ENCODE measurements at places on chromosomes 3 and 15.

DNA sequence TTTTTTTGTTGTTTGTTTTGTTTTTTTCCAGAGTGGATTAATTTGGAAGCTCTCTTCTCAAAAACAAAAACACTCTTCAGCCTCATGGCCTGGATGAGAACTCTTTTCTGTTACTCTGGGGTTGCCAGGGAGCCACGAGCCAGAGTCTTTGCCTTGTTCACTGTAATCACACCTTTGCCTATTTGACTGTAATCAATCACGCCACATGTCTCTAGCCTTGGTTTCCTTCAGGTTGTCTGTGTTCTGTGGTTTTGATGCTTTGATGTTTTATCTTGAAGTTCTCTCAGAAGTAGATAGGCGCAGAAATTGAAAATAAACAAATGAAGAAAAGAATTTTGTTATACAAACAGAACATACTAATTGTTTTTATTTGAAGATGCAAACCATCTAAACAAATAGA is 62.3 kb upstream of the IGF1R start:
- DNase-seq: no peak

DNA sequence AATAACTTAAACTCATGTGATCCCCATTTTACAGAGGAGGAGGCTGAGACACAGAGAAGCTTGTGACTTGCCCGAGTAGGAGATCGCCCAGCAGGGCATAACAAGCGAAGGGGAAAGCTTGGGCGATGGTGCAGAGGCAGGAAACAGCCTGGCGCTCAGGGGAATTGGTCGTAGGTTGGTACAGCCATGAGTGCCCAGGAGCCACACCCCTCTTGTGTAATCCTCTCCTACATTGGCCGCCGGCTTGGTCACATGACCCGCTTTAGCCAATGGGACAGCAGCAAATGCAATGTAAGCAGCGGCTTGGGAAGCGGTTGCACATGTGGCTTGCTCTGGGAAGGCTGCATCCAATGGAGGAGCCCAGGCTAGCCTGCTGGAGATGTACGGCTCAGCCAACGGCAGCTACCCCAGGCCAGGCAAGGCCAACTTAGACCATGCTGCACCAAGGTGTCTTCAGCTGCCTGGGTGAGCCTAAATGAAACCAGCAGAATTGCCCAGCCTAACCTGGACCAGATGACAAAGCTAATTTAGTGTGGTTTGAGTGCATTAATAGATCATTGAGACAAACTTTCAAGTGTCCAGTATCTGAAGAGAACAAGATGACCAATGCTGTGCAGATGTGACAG is 50.3 kb upstream of the SLC6A6 start:
- no peak for DNase-seq

GRCh38 chr3:170689893-170690660 is 104.2 kb upstream of the SLC7A14 start:
- DNase-seq: peak; percentile 69

GRCh38 chr15:81495780-81496467 is 121.9 kb upstream of the TMC3 start:
- no peak for DNase-seq

DNA sequence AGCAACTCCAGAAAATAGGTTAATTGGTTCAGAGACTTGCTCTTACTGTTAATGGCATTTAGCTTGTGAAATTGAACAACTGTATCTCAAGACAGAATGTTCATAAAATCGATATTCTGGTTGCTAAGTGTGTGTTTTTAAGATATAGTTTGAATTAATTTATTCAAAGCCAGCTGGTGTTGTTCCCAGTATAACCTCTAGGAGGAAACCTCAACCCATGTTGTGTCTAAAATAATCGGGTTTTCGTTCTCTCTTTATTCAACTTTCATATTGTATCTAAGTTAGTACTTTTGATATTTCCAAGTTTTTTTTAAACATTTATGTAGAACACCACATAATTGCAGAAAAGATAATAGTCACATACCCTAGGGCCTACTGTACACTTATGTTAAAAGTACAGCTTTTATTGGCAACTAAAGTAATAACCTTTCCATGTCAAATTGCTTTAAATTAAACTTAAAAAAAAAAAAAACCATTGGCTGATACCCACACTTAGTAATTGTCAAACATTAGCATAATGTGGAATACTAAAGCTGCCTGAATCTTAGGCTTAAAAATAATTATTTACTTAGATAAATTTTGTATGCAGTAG is 90.9 kb downstream of the SAMMSON start:
- peak; percentile 14 for DNase-seq

- no peak for DNase-seq
Measured at GRCh38 chr3:112319516-112320276, 13.3 kb upstream of the CD200 start.

DNA sequence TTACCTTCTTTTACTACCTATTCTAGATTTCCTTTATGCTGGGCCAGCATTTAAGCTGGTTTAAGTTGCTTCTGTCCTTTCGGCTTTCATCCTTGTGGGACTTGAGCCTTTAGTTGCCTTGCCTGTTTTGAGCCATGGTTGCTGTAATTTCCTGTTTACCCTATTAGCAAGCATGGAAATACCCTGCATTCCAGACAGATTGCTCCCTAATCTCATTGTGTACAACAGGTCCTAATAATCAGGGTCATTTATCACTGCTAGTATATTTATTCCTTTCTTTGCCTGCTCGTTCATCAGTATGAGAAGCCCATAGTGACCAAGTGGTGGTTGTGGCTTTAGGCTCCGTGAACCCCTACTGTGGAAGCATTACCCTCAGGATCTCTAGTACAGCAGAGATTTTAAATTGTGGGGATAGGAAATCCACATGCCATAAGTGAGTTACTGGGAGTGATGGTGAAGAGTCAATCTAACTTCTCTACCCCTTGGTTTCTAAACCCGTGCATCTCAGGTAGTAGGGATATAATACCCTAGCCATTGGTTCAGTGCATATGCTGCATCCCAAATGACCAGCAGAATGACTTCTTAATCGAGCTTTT is 31.9 kb downstream of the NCK1 start:
- DNase-seq: peak; percentile 80

DNA sequence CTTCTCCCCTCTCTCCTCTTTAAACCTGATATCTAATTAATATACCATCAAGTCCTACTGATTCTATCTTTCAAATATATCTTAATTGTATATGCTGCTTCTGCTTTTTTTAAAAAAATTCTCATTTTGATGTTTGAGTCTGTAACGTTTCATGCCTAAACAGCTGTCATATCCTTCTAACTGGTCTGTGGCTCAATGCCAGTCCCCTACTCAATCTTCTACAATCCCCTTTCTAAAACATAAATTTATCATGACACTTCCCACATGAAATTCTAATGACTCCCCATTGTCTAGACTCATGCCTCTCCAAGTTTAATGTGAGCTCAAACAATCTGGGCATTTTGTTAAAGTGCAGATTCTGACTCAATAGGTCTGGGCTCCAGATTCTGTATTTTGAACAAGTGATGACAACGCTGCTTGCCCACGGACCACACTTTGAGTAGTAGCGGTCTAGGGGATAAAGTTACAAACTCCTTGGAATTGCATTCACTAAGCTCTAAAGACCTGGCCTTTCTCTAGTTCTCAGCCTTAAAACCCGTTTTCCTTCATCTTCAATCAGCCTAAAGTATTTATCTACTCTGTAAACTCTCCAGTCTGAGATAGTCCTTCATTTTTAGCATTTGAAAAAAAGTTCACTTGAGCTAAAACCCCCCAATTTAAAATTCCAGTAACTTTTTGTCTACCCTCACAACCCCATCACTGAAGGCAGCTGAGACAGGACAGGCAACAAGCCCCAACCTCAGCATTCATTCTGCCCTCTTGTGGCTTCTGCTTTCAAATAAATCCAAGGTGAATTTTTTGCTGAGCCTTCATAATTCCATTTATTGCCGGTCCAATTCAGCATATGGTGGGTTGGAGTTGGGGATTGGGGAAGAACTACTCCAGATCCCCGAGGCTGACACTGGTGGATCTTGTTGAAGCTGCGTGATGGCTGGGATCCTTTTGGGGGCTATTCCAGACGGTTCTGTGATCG is 88.1 kb upstream of the THRB start:
- no peak for DNase-seq

DNA sequence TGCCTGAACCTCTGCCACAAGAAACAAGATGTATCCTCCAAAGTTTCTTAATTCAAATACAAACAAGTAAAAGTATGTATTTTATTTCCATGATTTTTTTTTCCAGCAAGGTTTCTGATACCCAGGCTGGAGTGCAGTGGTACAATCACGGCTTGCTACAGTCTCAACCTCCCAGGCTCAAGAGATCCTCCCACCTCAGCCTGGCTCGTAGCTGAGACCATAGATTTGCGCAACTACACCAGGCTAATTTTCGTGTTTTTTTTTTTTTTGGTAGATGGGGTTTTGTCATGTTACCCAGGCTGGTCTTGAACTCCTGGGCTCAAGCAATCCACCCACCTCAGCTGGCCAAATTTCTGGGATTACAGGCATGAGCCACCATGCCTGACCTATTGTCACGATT is 12.2 kb upstream of the VEPH1 start:
- DNase-seq: no peak

- no peak for DNase-seq
Measured at GRCh38 chr3:31522152-31522551, 10.6 kb upstream of the STT3B start.

GRCh38 chr3:11221818-11222415 is 50.3 kb upstream of the ATG7 start:
- no peak for DNase-seq

GRCh38 chr3:42005401-42005800 is 43.5 kb upstream of the ULK4 start:
- no peak for DNase-seq

GRCh38 chr3:22893101-22893500 is 310.0 kb upstream of the UBE2E2 start:
- no peak for DNase-seq

DNA sequence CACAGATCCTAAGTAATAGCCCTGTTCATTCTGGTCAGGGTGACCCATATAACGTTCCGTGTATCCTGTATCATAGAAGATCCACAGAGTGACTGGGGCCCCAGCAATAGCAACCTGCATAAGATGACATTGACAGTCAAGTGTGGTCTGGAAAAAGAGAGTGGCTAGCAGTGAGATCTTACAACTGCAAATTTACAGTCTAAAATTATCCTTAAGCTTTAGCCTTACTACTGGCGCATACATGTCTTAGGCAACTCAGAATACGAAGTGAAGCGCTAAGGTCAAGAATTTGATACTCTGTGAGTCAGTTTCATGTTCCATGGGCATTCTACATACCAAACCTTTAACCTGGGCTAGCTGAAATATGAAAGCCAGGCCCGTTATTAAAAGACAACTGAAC is 29.2 kb upstream of the IGDCC4 start:
- DNase-seq: no peak

DNA sequence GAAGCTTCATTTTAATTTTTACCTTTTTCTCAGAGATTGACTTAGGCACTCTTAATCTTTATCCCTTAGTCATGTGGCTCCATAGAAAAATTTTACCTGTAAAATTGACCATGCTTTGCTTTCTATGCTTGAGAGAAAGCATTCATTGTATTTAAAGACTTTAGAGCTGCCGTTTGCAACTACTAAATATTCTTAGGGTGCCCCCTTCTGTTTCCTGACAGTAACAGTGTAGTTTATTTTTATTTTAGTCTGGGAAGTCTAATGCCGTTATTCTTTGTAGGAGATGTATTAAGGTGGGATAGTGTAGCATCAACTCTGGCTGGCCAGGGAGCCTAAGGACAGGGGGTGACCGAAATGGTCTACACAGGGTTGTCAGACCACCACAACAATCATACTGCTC is 84.5 kb upstream of the SYNPR start:
- DNase-seq: peak; percentile 38

DNA sequence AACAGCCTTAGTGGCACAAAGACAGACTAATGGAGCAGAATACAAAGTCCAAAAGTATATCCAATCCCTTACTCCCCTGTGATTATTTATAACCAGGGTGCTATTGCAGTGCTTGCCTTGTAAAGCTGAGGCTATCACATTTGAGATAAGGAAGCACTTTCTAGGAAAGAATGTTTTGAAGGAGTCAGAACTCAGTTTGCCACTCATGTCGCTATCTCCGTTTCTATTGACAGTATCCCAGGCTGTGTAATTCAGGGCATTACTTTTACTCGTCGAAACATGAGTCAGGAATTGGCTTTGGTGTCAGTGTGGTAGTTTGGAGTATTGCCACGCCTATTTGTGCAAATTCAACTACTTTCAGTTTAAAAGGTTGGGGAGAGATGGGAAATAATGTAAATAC is 78.4 kb downstream of the FBXL2 start:
- DNase-seq: peak; percentile 48

- no peak for DNase-seq
Measured at GRCh38 chr15:25486051-25486450, 47.2 kb upstream of the UBE3A start.

GRCh38 chr3:152608696-152609594 is 226.0 kb upstream of the P2RY1 start:
- no peak for DNase-seq

GRCh38 chr15:67091071-67091979 is 25.9 kb downstream of the SMAD3 start:
- DNase-seq: peak; percentile 76

DNA sequence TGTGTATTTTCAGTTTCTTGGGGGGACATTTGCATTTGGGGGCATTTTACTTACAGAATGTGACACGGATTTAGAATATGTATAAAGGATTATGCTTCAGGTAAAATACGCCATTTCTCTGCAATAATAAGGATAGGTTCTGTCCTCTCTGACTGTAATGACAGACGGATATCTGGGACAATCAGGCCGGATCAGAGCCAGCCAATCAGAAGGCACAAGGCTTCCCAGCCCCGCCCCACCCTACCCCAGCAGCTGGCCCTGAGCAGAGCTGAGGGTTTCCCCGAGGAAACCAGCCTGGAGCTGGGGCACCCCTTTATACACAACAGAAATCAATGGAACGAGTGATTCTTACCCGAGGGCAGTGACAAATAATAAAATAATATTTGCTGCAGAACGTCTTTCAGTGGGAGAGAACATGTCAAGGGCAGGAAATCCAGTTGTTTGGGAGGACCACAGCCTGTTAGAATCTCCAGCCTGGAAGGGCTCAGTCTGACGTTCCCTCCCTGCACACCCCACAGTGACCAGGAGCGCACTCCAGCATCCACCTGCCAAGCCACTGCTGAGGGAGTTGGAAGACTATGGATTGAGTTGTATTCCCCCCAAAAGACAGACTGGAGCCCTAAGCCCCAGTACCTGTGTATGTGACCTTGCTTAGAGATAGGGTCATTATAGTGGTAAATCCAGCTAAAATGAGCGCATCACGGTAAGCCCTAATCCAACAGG is 30.3 kb upstream of the SEC13 start:
- DNase-seq: no peak

DNA sequence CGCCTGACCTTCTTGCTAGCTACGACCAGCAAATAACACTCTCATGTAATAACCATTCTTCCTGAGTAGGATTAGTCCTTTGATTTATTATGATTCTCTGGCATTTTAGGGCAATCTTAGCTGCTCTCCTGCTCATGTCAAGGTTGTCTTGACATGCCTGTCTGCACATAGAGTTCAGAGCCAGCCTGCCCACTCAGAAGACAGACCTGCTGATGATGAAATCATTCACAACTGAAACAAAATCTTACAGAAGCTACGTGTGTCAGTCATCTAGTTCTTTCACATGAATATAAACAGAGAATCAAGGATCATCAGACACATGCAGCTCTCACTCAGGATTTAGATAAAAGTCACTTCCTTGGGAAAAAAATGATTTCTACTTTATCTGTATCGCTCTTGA is 173.6 kb upstream of the LYSMD4 start:
- no peak for DNase-seq

GRCh38 chr3:179695672-179696313 is 43.0 kb downstream of the USP13 start:
- DNase-seq: no peak

- no peak for DNase-seq
Measured at GRCh38 chr15:70014860-70015490, 82.7 kb downstream of the TLE3 start.
